Activated gamma-delta T cell treated with Interleukin-2 at 50 U/mL for 16 hours (primary cell): ENCODE measurements at places on chromosomes 13 and 19.

GRCh38 chr13:62663767-62664166 is 1248.1 kb upstream of the PCDH20 start:
- no peak for DNase-seq

GRCh38 chr13:33577007-33577406 is 240.9 kb upstream of the RFC3 start:
- no peak for DNase-seq

- no peak for DNase-seq
Measured at GRCh38 chr19:50723069-50723468, at the start of gene CLEC11A. TSS of gene CLEC11A (plus strand) at chr19:50723364. CDS start at chr19:50723526, 162 bp downstream.

DNA sequence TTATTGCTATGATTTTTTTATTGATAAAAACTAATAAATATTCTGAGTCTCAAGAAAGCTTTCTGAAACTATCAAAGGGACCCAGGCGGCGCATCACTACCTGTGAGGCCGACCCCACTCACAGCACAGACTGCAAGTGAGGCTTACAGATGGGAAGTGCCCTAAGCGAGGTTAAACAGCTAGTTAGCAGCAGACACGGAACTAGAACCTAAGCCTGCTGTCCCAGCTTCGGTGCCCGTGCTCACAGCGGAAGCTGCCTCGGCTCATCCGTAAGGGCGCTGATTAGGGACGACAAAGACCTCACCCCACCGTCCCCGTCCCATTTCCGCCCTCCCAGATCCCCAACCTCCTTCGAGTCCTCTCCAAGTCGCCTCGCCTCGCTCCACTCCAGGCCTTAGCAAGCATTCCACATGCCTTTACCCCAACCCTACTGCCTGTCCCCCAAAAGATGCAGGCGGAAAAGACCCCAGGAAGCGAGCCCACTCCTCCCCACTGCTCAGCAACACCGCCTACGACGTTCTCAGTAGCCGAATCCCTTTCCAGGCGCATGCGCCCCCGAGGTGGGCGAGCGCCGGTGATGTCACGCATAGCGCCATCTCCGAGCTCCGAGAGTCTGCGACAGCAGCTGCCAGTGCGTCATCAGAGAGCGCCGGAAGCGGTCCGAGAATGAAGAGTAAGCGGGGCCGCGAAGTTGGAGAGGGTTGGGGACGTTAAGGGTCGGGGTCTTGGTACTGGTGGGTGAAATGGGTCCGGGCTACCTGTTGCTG is at the start of gene POP4:
POP4 (plus strand) TSS at position 631 of the 767 bp plus-strand sequence; CDS start at position 667, 36 bp downstream.
- peak; percentile 97 for DNase-seq

DNA sequence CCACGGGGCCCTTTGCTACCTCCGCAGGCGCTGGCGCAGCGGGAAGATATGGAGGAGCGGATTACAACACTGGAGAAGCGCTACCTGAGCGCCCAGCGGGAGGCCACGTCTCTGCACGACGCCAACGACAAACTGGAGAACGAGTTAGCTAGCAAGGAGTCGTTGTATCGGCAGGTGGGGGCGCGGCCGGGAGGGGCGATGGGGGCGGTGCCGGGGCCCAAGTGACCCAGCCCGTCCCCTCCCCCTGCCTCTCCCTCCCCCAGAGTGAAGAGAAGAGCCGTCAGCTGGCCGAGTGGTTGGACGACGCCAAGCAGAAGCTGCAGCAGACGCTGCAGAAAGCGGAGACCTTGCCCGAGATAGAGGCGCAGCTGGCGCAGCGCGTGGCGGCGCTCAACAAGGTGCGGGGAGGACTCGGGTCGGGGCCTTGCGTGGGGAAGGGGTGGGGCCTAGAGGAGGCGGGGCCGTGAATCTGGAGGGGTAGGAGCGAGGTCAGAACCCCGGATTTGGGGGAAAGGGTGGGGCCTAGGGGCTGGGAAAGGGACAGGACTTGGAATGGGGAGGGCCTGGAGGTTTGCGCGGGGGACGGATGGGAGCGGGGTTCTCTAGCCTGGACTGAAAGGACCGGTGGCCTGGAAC is 13.7 kb downstream of the PPFIA3 start:
- DNase-seq, result no peak

DNA sequence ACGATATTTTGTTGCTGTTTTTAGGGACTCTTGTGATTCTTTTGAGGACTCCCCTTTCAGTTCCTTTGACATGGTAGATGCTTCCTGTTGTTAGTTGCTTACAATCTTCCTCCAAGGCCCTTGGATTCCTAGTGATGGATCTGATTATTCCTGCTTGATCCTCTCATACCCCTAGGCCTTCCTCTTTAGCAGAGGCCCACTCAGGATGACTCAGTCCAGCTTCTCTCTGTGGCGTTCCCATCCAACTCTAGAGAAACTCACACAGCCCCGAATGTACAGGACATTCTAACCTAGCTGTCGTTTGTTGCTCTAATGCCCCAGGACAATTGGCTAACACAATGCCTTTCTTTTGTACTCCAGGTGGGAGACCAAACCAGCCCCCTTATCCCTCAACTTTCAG is 191.4 kb downstream of the POSTN start:
- no peak for DNase-seq

GRCh38 chr19:14093117-14093823 is 2.7 kb upstream of the SAMD1 start:
- DNase-seq, result no peak

DNA sequence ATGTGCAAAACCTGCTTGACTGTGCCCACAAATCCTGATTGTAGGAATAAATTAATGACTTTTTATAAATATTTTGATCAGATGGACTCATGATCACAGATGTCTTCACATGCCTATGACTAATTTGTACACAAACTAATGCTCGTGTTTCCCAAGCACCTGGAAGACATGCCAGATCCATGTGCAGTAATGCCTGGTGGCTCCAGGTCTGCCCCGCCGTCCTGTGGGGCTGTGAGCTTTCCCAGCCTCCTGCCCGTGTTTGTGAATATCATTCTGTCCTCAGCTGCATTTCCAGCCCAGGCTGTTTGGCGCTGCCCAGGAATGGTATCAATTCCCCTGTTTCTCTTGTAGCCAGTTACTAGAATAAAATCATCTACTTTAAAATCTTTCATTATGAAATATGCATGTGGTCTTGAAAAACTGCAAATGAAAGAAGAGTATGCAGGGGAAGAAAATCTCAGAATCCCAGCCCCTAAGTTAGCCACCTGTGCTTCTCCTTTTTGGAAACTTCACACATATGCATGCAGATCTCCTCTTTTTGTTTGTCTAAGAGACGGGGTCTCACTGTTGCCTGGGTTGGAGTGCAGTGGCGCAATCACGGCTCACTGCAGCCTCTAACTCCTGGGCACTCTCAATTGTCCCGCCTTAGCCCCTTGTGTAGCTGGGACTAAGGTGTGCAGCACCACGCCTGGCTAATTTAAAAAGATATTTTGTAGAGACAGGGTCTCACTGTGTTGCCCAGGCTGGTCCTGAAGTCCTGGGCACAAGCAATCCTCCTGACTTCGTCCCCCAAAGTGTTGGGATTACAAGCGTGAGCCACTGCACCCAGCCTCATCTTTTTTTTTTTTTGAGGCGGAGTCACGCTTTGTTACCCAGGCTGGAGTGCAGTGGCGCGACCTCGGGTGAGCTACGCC is 6.2 kb downstream of the RPL28 start:
- no peak for DNase-seq

DNA sequence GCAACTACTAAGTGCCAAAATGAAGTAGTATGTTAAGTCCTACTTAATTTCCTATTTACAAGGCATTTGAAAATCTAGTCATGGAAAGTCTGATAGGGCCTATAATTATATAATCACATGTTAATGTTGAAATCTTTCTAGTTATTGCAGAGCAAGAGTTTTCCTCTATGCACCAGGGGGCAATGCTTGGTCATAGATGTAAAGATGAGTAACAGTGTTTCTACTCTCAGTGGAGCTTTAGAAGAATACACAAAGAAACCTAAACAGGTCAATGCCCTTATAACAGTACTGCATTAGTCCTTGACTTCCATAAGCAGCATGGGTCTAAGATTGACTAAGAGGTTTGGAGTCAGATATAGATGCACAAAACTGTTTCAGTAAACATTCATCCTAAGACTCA is 218.7 kb downstream of the KCTD12 start:
- no peak for DNase-seq

DNA sequence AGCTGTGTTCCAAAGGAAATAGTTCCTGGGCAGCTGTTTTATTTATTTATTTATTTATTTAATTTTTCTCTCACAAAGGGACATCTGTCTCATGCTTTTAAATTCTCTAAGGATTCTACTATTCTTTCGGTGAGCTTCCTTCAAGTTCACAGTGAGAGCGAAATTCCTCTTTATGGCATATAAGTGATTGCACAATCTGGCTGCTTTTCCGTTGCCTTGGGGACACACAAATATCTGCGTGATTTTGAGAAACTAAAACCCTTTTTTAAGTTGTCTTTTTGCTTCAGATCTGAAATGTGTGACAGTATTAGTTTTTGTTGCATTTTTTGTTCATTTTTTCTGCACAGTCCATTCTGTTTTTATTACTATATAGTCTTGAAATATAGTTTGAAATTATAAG is 19.2 kb downstream of the ZNF486 start:
- DNase-seq, result no peak

GRCh38 chr13:89846926-89847585 is 1500.4 kb upstream of the MIR17HG start:
- DNase-seq, result no peak

DNA sequence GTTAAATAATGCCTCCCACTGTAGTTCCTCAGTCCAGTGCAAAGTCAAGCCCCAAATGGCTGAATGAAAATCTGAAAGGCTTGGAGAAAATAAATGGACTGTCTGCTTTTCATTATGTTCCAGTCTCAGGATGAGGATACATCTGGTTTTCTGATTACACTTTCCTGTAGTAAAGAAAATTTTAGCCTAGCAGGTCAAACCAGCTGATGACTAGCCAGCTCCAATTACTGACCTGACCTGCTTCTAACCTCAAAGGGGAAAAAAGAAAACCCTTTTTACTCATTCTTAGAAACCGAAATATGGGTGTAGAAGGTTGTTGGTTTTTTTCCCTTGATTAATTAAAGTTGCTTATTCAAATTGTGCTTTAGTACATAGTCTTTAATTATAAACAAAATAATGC is 418.4 kb downstream of the EFNB2 start:
- no peak for DNase-seq

GRCh38 chr13:43387880-43388279 is 364.5 kb downstream of the DNAJC15 start:
- no peak for DNase-seq
